ENCODE measurements at places on chromosomes 5 and 9.

- DNase-seq = no peak
These were observed 3.5 kb downstream of the SNCB start for GRCh38 chr5:176626876-176627236.

DNA sequence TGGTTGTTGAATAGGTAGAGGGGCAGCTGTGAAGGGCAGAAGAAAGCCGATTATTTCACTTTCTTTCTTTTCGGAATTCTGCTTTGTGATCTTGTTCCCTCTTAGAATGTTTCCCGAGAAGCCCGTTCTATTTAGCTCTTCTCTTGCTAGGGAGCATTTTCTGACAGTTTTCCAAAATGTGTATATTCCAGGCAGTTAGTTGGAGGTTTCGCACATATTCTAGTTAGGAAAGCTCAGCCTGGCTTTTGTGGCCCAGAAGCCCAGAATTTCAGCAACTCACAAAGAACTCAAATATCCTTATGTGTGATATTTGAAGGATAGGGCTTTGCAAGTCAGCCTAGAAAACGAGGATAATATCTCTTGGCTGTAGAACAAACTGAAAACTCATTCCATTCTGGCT, 461.0 kb upstream of the C9orf72 start:
- no peak for DNase-seq

DNA sequence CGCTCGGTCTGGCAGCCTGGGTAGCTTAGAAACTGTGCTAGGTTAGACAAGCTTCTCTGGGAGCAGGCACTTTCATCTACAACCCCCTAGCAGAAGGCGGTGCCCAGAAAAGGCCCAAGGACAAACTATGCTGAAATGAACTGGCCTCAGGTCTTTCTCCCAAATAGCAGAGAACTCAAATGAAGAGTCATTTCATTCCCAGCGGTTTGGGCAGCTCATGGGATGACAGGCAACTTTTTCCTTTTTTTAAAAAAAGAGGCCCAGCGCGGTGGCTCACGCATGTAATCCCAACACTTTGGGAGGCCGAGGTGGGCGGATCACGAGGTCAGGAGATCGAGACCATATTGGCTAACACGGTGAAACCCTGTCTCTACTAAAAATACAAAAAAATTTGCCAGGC, 2.5 kb downstream of the RAPGEF1 start:
- DNase-seq = no peak

GRCh38 chr5:95840956-95841705, 18.6 kb upstream of the GLRX start:
- DNase-seq = no peak

DNA sequence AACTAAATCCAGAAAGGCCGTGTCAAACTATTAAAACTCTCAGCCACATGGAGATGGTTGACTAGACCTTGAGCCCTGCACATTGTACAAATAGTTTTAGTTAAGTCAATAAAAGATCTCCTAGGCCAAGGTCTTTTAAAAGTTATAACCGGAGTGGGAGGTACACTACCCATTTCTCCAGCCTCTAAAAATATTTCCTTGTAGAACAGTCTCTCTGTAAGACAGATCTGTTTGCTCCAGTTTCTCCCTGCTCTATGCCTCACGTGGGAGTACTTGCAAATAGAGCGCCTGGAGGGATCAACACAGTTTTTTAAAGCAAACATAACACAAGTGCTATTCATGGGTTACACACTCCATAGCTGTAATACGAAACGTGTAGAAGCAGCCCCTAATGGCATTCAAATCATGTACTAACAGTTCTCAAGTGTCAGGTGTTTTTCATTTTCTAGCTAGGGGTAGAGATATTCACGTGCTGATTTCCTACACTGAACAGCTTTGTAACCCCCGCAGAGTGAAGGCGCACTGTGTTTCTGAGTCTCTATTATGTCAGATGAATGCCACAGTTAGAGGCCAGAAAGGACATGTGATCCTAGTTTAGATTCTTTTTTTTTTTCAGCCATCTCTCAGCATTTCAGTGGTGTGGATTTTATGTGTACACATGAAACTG, 703.4 kb upstream of the GRAMD2B start:
- no peak for DNase-seq

DNA sequence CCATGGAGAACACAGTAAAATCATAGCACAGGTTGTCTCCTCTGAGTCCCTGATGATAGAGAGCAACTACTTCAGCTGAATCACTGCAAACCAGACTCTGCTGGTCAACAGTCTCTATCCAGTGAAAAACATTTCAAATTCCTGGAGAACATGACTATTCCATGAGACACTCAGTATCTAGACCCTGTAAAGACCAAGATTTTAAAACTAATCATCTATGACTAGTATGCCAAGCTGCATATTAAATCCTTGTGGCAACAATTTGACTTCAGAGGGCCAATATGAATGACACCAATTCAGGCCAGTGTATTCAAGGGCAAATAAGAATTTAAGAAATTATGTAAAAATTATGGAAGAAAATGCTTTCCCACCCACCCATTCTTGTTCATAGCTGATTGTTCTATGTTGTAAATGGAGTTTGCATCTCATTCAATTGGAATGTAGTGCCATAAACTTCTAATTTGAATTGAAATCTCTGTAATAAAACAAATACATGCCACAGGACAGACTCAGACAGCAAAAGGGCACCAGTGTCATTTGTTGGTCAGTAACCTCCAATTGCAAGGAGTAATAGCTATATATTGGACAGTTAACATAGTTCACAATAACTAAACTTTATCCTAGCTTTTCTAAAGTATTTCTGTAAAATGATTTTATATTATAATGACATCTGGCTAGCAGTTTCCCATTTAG, 80.1 kb upstream of the LPAR1 start:
- no peak for DNase-seq

DNA sequence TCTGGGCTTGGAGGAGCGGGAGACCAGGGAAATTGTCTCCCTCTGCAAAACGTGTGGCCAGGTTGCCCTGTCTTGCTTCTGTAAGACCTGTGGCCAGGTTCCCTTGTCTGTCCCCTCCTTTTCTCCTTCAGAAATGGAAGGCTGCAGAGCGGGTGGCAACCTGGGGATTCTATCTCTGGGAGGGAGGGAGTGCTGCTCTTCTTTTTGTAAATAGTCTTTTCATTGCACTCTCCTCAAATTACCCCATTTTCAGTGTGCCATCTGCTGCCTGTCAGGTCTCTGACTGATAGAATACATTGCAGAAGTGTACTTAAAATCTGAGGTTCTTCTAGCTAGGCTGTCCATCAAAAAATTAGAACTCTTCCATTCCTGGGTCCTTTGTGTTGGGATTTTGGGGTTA, 126.0 kb downstream of the GABRB2 start:
- no peak for DNase-seq

- no peak for DNase-seq
These were observed 96.2 kb upstream of the PRDM9 start for GRCh38 chr5:23411200-23411599.

GRCh38 chr9:135694414-135694813, 4.9 kb downstream of the SOHLH1 start:
- DNase-seq = no peak

DNA sequence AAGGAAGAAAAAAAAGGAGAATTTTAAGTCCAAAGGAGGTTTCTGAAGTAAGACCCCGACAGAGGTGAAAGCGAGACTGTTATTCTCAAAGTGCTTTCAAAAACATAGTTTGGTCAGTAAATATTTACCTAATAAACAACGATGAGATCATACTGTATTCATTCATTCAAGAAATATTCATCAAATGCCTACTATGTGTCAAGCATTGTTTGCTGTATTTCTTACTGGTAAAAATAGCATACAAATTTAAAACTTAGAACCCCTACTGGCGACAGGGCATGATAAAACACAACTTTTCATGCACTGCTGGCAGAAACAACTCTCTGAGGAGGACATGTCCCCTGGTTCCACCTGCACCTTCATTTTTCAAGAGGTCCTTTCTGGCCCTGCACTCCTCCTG, 190.7 kb downstream of the CDK5RAP2 start:
- DNase-seq = no peak

DNA sequence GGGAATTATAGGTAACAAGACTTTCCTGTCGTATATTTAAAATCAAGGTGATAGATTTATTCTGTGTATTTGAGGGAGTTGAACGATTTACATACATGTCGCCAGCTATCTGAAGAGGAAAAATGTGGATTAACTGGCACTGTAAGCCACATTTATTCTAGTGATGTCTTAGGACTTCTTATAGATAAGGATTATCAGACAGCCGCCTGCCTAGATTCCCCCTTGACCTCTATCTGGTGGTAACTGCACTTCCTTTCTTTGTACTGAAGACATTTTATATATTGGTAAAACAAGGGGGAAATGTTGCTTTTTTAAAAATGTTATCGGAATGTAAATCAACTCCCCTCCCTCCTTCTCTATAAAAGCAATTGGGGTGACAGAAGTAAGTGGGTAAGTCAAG, 39.3 kb upstream of the F2RL2 start:
- no peak for DNase-seq

- DNase-seq = no peak
These were observed 65.6 kb downstream of the ANKRD55 start for GRCh38 chr5:56167519-56167918.

DNA sequence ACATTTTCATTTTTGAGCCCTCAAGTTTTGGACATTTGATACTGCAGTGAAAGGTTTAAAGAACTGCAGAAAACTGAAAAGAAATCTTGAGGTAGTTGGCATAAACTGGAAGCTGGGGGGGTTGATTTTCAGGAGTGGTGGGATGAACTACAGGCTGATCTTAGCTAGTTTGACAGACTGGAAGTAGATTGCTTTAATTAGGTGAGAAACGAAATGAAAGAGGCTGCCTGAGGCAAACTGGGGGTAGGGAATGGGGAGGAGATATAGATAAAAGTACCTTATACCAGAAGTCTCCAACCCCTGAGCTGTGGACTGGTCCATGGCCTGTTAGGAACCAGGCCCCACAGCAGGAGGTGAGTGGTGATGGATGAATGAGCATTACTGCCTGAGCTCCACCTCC, 101.4 kb upstream of the SPEF2 start:
- DNase-seq = no peak

DNA sequence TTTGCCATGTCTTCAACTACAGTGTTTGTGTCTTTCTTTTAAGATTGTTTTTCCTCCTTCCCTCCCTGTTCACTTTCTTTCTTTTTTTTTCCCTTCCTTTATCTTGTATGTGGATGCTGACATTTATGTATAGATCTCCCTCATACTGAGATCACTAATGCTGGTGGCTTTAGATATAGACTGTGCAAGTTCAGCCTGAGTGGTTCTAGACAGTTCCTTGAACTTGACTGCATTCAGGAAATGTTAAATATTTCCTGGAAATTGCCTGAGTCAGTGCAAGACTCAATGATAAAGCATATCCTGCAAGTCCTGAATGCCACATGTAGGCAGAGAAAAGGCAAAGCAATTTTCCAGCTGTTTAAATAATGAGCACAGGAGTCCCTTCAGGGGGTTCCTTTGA, 182.5 kb upstream of the NR3C1 start:
- no peak for DNase-seq

- peak; percentile 19 for DNase-seq
These were observed 6.8 kb upstream of the TCOF1 start for GRCh38 chr5:150350524-150351344.

DNA sequence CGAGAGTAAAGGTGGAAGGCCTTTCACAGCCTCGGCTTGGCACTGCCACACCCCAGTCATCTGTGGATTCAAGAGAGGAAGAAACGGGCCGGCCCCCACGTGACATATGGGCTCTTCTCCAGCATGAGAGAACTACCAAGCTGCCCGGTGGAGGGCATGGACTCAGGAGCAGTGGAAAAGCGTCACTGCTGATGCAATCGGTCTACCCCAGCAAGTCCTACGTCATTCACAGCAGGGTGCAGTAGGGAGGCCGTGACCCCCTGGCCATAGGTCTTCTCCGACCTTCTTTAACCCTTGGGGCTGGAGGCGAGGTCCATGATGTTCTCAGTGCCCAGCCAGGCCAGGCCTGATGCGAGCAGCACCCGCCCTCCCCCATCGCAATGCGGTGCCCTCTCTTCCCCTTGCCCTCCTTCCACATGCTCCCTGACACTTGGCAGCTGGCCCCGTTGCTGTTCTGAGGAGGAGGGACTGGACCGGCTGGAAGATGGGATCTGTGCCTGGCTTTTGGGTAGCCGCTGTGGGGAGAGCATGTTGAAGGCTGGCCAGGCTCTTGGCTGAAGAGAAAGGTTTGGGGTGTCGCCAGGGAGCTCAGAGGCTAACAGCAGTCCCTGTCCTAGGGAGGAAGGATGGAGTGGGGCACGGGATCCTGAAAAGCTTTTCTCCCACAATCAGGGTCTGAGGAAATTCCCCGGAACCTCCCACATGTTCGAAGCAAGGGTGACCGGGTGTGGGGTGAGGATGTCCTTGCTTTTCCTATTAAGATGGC, 89.8 kb downstream of the LIFR start:
- no peak for DNase-seq

- no peak for DNase-seq
These were observed 72.2 kb downstream of the C5orf15 start for GRCh38 chr5:133895979-133896845.

DNA sequence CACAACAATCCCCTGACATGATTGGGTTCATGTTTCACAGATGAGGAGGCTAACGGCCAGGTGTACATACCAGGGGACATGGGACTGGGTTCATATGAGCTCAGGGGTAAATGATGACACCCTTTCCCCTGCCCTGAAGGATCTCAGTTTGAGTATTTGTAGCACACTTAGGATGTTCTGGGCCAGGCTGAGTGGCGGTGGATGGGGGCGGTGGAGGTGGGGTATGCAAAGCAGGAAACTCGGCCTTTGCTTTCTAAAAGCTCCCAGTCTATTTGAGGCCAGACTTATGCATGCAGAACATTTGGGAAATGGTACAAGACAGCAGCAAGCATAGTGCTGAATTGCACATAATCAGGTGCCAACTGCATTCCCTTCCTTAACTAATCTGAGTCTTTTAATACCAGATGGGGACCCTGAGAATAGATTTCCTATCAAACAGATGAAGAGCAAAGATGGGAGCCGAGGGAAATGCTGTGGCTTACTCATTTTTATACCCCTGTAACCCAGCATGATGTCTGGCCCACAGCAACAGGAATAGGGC, 4.9 kb upstream of the KCNIP1 start:
- DNase-seq = no peak

- no peak for DNase-seq
These were observed 61.5 kb downstream of the FXN start for GRCh38 chr9:69097064-69097463.

- DNase-seq = no peak
These were observed 24.3 kb downstream of the HMGCR start for GRCh38 chr5:75361310-75361709.

DNA sequence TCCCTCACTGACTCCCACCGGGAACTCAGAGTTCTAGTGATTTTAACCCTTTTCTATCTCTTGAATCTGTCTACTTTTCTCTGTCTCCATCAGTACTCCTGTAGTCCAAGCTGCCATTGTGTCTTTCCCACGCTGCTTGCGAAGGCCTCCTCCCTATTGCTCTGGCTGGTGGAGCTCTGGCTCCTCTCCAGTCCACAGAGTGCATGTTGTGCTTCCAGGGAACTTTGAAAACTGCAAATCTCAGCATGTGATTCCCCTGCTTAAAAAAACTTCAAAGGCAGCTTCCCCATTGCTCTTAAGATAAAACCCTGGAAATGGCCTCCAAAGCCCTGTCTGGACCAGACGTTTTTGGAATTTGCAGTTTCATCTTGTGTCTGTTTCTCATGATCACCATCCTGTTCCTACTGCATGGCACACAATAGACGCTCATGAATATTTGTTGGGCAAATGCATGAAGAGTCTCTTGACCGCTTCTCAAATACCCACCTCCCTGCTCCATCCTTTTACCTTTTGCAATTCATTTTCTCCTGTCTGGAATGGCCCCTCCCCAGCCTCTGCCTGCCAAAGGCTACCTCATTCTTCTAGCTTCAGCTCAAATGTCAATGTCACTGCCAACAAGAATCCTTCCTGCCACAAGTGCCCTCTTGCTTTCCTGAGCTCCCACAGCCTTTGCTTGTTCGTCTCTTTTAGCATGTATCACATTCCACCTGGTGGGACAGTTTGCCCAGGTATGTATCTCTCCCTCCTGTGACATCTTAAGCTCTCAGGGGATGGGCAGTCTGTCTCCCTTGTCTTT, 293.2 kb downstream of the ARHGAP26 start:
- no peak for DNase-seq

Measured in stimulated activated CD8-positive, alpha-beta memory T cell treated with anti-CD3 and anti-CD28 coated beads, Interleukin-7, amount 100 ng/mL, for 1 hour (primary cell).